ENCODE measurements at places on chromosomes 11 and 22. TPM values are rescaled to one million over a fixed set of nuclear protein-coding genes. Genes with fewer than 3 reads are reported as not detected.
A peak's percentile ranks its signal among the peaks of the same experiment; 100 is the strongest.

- peaks cover 43% of the 10 kb centered on the region for H3K4me1 ChIP-seq
- H3K36me3 ChIP-seq, result no peaks in the 10 kb centered on the region
- no peak overlapping the region for H3K4me3 ChIP-seq
Observed at GRCh38 chr11:114256967-114257286, 39.3 kb upstream of the NNMT start.

Gene PKP3
- 0.61 TPM for total RNA-seq

- H3K36me3 ChIP-seq, result no peaks in the 10 kb centered on the region
- H3K27me3 ChIP-seq, result no peaks in the 10 kb centered on the region
- no peak for DNase-seq
- H3K4me3 ChIP-seq, result no peak overlapping the region
Observed at GRCh38 chr11:35624316-35624715, 6.1 kb downstream of the FJX1 start.

Gene GLYATL2
- 1.9 TPM for total RNA-seq

DNA sequence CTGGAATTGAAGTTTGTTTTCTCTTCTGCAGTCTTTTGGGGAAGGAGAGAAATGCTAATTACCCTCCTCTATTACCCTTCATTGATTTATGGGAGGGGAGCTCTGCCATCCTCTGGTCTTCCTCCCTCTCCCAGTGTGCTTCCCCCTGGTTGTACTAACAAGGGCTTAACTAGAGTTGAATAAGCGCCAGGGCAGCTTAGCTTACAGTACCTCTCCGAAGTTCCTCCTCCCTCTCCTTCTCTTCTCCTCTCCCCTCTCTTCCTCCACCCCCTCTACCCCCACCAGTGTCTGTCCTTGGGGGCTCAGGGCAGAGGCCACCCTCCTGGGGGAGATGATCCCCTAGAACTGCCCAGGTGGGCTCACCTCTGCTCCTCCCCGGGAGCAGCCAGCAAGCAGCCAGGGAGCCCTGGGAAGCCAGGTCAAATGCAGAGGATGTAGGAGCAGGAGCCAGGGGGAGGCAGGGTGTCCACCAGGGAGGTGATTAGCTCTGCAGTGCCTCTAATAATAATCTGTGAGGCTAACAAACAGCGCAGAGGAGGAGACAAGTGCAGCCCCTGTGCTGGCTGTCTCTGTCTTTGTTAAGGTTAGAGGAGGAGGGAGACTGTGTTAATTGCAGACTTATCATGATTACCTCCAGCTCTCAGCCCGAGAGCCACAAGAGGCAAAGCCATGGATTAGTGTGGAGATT is 191.6 kb upstream of the CADM1 start:
- H3K27me3 ChIP-seq, result peaks cover 4% of the 10 kb centered on the region
- no peak for DNase-seq
- no peak overlapping the region for H3K27ac ChIP-seq
- no peaks in the 10 kb centered on the region for H3K36me3 ChIP-seq

Gene ZNF215
- total RNA-seq, result 2.8 TPM

Gene MAPK8IP2
- total RNA-seq, result 19.8 TPM

DNA sequence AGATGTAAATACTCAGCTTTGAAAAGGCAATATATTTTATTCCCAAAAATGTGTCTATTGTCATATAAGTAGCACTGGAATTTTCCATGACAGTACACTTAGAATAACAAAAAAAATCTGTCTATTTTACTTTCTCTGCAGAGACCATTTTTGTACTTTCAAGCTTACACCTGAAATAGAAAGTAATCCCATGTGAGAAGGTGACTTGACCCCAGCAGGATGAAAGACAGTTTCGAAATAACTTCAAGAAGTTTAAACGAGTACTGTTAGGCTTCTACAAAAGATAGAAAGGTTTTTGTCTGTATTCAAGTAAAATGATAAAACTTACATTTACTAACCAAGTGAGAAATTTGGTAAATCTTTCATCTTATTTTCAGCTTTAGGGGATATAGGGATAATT is 259.9 kb upstream of the CTSC start:
- no peaks in the 10 kb centered on the region for H3K27me3 ChIP-seq
- no peak for DNase-seq
- H3K4me1 ChIP-seq, result no peaks in the 10 kb centered on the region
- no peak overlapping the region for H3K4me3 ChIP-seq
- H3K36me3 ChIP-seq, result no peaks in the 10 kb centered on the region

Gene LRRC74B
- not detected for total RNA-seq

Gene MCAM
- 99.4 TPM for total RNA-seq

- H3K36me3 ChIP-seq, result peaks cover 3% of the 10 kb centered on the region
- H3K4me1 ChIP-seq, result peaks cover 9% of the 10 kb centered on the region
- no peak overlapping the region for H3K27ac ChIP-seq
- peak overlapping the region; percentile 77 for H3K4me3 ChIP-seq
- H3K27me3 ChIP-seq, result no peaks in the 10 kb centered on the region
- DNase-seq, result no peak
Observed at GRCh38 chr11:3808861-3809623, 682 bp downstream of the PGAP2 start.

Gene OR4A16
- total RNA-seq, result not detected

Gene LUZP2
- total RNA-seq, result 118 TPM

Gene CREB3L1
- 12.2 TPM for total RNA-seq

Gene KRTAP5-10
- not detected for total RNA-seq

GRCh38 chr11:115636753-115637527 is 132.7 kb upstream of the CADM1 start:
- no peak overlapping the region for H3K4me3 ChIP-seq
- peaks cover 7% of the 10 kb centered on the region for H3K4me1 ChIP-seq
- H3K36me3 ChIP-seq, result no peaks in the 10 kb centered on the region
- H3K27ac ChIP-seq, result no peak overlapping the region

GRCh38 chr11:26929806-26930517 is 64.0 kb upstream of the FIBIN start:
- H3K4me1 ChIP-seq, result no peaks in the 10 kb centered on the region
- no peak overlapping the region for H3K27ac ChIP-seq
- H3K4me3 ChIP-seq, result no peak overlapping the region
- H3K36me3 ChIP-seq, result no peaks in the 10 kb centered on the region

DNA sequence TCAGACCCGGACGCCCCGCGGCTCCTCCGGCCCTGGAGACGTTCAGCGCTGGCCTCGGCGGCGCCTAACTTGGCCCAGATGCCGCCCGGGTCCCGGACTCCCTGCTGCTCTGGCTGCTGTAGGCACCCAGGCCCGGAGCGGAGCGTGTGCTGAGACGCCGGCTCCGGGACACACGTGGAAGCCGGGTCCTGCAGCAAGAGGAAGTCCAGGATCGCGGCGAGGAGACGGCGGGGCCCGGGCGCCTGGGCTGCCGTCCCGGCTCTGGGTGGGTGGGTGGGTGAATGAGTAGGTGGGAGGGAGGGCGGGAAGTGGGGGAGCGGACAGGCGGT is 223 bp downstream of the WT1 start:
- peaks cover 65% of the 10 kb centered on the region for H3K4me1 ChIP-seq
- H3K27me3 ChIP-seq, result peaks cover 99% of the 10 kb centered on the region
- no peak overlapping the region for H3K27ac ChIP-seq
- no peak overlapping the region for H3K4me3 ChIP-seq

- peak; percentile 96 for DNase-seq
- peak within 1 kb of the TSS; percentile 74 for H3K4me3 ChIP-seq
- peaks cover 60% of the 10 kb centered on the region for H3K36me3 ChIP-seq
- peaks cover 2% of the 10 kb centered on the region for H3K27me3 ChIP-seq
- H3K4me1 ChIP-seq, result peaks cover 42% of the 10 kb centered on the region
- peak within 1 kb of the TSS; percentile 99 for H3K27ac ChIP-seq
Observed at GRCh38 chr11:64284962-64285884, at the start of gene GPR137. GPR137 (plus strand) TSS chr11:64285848; CDS start chr11:64286525, 677 bp downstream.

DNA sequence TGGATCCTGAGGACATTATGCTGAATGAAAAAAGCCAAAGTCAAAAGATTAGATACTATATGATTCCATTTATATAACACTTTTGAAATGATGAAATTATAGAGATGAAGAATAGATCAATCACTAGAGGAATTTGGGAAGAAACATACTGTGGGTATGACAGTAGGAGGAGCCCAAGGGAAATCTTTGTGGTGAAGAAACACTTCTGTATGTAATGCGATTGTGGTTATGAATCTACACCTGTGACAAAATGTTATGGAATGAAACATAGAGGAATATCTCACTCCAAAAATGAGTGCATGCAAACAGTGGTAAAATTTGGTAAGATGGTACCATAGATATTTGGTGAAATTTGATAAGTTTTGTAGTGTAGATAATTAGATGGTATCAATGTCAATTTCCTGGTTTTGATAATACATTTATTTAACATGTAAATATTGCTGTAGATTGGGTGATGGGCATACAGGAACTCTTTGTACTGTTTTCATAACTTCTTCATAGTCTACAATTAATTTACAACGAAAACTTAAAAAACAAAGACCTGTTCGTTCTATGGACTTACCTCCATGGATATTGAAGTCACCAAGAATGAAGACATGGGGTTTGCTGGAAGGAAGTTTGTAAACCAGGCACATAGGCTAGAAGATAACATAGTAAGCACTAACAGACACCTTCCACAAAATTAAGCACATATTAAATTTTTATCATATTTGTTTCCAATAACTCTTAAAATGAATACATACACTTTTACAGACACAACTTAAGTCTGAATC is 11.5 kb downstream of the MRGPRX1 start:
- H3K36me3 ChIP-seq, result no peaks in the 10 kb centered on the region
- H3K27ac ChIP-seq, result no peak overlapping the region
- H3K27me3 ChIP-seq, result no peaks in the 10 kb centered on the region
- H3K4me1 ChIP-seq, result no peaks in the 10 kb centered on the region
- no peak for DNase-seq

GRCh38 chr11:102933627-102934026 is 21.9 kb downstream of the MMP13 start:
- H3K27ac ChIP-seq, result no peak overlapping the region
- H3K4me3 ChIP-seq, result no peak overlapping the region
- DNase-seq, result no peak

GRCh38 chr11:24900960-24901549 is 404.2 kb downstream of the LUZP2 start:
- no peaks in the 10 kb centered on the region for H3K27me3 ChIP-seq
- peaks cover 6% of the 10 kb centered on the region for H3K36me3 ChIP-seq
- H3K4me1 ChIP-seq, result no peaks in the 10 kb centered on the region
- H3K27ac ChIP-seq, result no peak overlapping the region

DNA sequence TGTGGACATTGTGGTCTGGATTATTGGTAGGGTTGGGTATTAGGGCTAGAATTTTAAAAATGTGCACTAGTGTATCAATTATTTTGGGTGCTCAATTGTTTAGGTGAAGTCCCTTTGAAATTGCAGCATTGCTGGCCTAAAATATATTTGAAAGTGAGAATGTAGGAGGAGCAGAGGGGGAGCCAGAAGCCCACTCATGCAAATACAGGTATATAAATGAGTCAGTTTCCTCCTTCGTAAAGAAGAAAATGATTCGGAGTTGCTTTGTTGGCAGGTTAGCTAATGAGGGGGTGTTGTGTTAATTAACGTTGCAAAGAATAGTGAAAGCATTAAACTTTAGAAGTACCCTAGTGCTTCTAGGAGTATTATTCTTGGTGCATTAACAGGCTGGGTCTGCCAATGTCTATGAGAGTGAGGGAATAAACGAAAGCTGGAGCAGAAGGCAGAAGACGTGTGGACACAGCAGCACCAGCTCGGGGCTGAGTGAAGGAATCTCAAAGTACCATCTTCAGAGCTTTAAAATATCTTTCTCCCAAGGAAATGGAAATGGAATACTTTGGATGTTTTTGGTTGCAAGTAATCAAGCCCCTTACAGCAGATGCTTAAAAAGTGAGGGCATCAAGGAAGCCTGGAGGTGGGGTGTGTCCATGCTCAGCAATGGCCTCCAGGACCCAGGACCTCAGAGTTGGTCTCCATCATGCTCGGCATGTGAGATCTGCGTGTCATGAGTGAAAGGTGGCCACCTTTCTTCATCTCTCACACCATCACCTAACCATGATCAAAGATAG is 522.9 kb downstream of the NTM start:
- peaks cover 32% of the 10 kb centered on the region for H3K4me1 ChIP-seq
- no peak overlapping the region for H3K27ac ChIP-seq

DNA sequence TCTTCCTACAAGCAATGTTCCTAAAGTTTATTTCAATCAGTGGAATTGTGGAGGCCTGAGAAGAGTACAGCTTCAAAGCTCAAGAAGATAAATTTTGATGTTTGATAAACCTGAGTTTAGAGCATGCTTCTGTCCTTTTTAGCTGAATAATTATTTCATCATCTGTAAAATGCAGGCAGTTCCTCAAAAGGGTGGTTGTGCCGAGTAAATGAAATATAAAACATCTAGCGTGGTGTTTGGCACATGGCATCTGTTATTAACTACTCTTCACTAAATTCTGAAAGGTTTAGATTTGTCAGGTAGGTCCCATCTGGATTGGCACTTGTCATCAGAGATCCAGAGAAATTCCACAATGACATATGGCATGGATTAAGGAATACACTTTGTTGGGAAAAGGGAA is 155.1 kb downstream of the DDX10 start:
- no peak overlapping the region for H3K27ac ChIP-seq
- H3K4me3 ChIP-seq, result no peak overlapping the region
- no peaks in the 10 kb centered on the region for H3K36me3 ChIP-seq
- no peak for DNase-seq
- no peaks in the 10 kb centered on the region for H3K27me3 ChIP-seq

DNA sequence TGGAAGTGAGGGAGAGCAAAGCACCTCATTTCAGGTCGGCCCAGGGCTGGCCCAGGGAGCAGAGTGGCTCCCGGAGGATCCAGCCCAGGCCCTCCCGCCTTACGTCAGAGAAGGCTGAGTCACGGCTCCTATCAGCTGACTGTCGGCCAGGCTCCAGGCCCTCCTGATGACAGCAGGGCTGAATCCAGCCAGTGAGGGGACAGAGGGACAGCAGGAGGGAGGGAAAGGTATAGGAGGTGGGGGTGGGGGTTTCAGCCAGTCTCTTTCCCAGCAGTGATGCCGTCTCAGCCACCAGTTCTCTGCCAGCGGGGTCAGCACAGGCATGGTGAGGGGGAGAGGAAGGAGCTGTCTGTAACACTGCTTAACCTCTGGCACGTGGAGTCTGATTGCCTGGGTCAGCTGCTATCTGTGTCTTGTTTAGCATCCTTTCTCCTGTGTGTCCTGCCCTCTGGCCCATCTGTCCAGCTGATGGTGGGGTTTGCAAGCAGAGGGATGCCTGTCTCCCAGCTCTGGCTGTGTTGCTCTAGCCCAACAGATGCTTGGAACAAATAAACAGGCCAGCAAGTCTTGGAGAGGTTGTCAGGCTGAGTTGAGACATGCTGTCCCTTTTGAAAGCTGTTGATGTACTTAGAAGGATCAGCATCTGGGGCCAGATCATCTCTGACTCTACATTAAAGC is 74.0 kb downstream of the ADAMTS15 start:
- H3K27me3 ChIP-seq, result no peaks in the 10 kb centered on the region
- peaks cover 6% of the 10 kb centered on the region for H3K4me1 ChIP-seq
- no peaks in the 10 kb centered on the region for H3K36me3 ChIP-seq
- H3K27ac ChIP-seq, result peak overlapping the region; percentile 47
- no peak for DNase-seq
- H3K4me3 ChIP-seq, result no peak overlapping the region

GRCh38 chr11:131691181-131692041 is 321.0 kb downstream of the NTM start:
- H3K27me3 ChIP-seq, result peaks cover 3% of the 10 kb centered on the region
- H3K4me3 ChIP-seq, result no peak overlapping the region
- peaks cover 45% of the 10 kb centered on the region for H3K4me1 ChIP-seq
- H3K27ac ChIP-seq, result no peak overlapping the region

All from spinal cord (tissue), 10 donors.